GM12891 (cell line): ENCODE measurements at places on chromosomes 7 and 10.

DNA sequence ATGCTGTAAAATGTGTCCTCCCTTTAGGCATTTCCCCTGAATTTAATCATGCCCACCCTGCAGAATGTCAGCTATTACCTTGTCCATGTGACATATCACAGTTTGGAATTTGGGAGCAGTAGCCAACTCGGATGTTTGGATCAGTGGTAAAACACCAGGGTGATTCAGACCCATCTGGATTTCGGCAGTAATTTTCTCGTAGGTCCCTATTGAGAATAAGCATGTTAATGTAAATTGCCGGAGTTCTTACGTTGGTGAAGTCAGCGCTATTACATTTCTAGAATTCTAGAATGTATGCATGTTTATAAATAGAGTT is 44.1 kb downstream of the HGF start:
- no peak for DNase-seq

- DNase-seq: no peak
Measured at GRCh38 chr7:4707980-4708411, 25.9 kb downstream of the FOXK1 start.

GRCh38 chr7:135181261-135181928 is 10.9 kb upstream of the CYREN start:
- no peak for DNase-seq

DNA sequence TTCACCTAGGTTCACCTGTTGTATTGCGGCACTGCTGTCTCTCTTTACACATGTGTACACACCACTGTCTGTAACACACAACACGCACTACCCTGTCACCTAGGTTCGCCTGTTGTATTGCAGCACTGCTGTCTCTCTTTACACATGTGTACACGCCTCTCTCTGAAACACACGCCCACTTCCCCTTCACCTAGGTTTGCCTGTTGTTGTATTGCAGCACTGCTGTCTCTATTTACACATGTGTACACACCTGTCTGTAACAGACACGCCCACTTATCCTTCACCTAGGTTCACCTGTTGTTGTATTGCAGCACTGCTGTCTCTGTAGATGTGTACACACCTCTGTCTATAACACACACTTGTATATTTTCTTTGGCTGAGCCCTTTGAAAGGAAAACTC is 51.5 kb downstream of the WDR37 start:
- no peak for DNase-seq

GRCh38 chr10:122462533-122463465 is 1.4 kb downstream of the HTRA1 start:
- no peak for DNase-seq

DNA sequence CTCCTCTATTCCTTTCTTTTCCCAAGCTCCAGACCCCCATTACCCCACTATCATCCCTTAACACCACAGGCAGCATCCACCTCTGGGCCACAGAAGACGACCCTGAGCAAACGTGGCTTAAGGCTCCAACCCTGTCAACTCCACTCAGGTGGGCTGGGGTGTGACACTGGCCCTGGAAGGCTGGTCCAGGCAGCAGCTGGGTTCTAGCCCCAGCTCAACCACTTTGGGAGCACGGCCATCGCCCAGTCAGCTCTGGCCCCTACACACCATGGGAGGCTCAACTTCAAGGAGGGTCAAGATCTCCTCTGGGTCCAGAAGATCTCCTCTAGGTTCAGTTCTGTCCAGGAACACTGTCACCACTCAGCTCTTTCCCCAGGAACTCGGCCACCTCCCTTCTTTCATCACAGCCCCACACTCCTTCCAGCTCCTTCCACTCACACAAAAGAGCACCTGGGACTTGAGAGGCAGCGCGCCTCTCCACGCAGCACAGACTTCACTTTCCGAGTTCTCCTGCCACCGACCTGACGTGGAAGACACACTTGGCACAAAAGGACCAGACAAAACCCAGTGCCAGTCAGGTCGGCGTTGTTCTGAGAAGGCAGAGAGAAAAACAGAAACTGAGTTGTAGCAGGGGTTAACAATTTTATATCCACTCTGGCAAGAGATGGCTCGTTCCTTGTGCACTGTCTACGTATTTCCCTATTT is 84.1 kb downstream of the CTBP2 start:
- no peak for DNase-seq

DNA sequence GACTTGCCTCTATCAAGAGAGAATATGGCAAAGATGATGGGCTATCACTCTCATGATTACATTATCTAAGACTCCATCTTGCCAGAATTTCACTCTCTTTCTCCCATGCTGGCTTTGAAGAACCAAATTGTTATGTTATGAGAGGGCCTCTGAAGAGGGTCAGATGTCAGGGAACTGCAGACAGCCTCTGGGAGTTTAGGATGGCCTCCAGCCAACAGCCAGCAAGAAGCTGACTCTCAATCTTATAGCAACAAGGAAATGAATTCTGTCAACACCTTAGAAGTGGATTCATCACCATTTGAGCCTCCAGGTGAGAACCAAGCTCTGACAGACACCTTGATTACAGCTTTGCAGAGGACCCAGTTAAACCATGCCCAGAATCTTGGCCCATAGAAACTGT is 33.6 kb downstream of the ZNF22 start:
- DNase-seq: no peak

DNA sequence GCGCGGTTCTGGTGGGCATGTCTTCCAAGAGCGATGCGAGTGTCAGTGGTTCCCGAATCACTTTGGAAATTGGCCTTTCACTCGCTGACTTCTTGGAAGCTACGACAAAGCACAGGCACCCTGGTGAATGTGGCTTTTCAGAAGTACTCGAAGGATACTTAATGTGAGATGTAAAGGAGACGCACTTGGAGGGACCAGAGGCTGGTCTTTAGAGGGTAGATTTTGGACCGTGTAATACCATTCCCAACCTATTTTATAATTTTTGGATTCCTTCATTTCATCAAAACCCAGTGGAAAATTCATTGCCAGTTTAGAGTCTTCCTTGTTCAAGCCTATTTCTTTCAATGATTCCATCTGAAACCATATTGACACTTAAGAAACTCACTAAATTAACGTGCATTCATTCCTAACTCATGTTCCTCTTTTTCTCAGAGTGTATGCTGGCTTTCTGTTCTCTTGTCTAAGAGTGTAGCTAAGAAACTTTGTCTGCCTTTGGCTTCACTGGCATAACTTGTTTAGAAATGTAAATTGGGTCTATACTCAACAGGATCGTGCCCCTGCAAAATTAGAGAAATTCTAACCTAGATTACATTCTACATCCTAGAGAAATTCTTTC is 645 bp upstream of the COPG2 start:
- no peak for DNase-seq

GRCh38 chr7:1478480-1478879 is 19.2 kb upstream of the MICALL2 start:
- no peak for DNase-seq

DNA sequence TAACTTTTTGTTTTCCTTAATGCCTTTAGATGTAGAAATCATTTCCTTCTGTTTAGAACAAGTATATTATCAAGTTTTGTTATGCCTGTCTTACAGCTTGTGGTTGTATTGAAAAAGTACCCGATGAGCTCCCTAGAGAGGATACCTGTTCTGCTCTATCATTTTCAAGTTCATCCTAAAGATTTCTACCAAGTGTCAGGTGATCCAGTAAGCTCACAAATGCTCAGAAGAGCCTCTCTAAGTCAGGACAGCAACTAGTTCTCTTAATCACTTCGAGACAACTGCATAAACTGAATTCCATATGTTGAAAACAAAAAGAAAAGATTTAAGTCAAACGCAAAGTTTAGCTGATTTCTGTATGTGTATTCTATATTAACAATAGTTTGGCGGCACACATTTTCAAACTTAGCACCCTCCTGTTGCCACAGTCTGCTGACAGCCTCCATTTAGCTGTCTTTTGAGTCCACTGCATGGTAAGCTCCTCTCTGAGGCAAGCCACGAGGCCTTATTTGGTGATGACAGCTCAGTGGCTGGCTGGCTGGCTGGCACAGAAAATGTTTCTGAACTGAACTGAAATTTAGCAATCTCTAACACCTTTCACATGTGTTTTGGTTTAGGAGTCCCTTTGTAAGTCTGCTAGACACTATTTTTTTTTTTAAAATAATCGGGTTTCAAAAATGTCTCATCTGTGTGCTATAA is 59.4 kb downstream of the SEMA3C start:
- DNase-seq: no peak

DNA sequence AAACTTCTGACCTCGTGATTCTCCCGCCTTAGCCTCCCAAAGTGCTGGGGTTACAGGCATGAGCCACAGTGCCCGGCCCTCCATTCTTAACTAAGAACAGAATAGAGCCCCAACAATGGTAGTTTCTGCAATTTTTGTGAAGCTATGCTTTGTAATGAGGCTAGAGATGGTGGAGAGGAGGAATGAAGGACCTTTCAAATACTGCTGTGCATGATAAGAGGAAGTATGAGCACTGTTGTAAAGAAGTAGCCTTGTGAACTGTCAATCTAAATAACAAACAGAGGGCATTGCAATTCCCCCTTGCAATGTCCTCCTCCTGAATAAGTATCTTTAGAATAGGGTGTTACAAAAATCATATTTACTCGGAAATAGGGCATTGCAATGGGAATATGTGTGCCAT is 70.2 kb downstream of the EVX1 start:
- no peak for DNase-seq

- DNase-seq: no peak
Measured at GRCh38 chr7:158077934-158078910, 509.4 kb downstream of the PTPRN2 start.

DNA sequence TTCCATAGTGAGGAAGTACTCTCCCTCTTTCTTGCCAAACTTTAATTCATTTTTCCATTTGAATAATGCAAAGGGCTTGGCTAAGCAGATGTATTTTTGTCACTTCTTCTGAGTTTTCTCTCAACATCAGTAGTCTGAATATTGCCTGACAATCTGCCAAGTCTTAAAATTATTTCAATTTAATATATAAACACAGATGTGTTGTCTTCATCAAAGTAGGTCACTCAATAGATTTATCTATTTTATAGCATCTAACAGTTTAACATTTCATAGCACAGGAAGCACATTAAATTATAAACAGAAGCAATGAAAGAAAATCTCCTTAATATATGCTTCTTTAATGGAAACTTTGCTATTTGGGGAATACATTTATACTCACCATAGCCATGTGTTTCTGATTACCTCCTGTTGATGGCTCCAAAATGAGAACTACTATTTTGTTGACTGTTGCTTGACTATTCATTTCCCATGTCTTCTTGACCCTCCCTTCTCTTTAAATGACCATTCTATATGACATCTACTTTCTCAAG is 4.5 kb downstream of the CPED1 start:
- no peak for DNase-seq

GRCh38 chr10:71856619-71857018 is 5.6 kb upstream of the PSAP start:
- DNase-seq: no peak

- no peak for DNase-seq
Measured at GRCh38 chr7:3517344-3517743, 216.3 kb downstream of the SDK1 start.
